ENCODE measurements at places on chromosomes 7 and 10.
A peak's percentile ranks its signal among the peaks of the same experiment; 100 is the strongest.

DNA sequence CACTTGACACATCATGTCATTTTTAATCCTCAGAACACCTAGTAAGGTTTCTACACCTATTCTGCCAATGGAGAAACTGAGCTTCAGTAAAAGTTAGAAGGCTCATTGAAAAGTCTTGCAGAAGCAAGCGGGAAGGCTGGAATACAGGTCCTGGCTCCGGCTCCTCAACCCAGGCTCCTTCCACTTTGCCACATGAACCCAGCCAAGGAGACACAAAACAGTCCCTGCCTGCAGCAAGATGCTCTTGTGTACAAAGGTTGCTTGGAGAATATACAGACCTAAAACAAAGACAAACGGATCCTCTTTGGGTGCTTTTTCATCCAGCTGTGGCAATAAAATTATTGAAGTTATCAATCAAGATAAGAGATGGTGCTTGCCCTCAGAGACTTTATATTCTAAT, 106.8 kb downstream of the SORBS1 start:
- no peak for DNase-seq

GRCh38 chr7:157502701-157503111, 165.9 kb downstream of the DNAJB6 start:
- peak; percentile 70 for DNase-seq

GRCh38 chr10:133087679-133088178, at the start of gene ADGRA1:
ADGRA1 (plus strand) TSS chr10:133087924; CDS start chr10:133088910, 986 bp downstream.
- peak; percentile 17 for DNase-seq

DNA sequence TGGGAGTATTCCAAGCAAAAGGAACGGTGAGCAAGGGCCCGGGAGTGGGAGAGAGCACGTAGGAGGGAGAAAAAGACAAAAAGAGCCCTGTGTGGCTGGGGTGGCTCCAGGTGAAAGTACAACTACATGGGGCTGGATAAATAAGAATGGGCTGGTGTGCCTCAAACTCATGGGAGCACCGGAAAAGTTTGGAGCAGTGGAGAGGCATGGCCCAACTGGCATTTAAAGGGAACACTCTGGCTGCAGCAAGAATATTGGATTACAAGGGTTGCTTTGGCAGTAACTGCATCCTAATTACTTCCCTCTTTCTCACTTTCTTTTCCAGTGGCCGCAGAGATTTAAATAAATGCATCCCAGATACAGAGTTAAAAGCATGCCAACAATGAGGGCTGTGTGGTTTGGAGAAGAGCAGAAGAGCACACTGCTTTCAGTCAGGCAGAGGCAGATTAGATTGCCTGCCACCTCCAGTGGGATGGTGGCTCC, 39.1 kb upstream of the HERPUD2 start:
- no peak for DNase-seq

DNA sequence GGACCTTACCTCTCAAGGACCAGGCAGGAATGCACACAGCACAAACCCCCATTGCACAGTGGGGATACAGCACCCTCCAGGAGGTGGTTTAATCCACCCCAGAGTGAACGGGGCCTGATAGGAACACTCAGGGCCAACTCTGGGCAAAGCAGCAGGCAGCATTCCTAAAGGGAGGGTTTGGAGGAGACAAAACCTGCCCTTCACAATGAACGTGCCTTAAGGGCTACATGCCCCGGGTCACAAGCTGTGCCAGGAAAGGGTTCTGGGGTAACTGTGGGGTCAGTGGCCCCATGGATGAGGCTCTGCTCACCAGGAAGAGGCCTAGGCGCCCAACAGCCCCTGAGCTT, 1.1 kb downstream of the GPRIN2 start:
- peak; percentile 0 for DNase-seq

- DNase-seq = no peak
Measured at GRCh38 chr7:26439521-26440232, 148.0 kb downstream of the SNX10 start.

GRCh38 chr10:132946806-132947546, 4.6 kb upstream of the CFAP46 start:
- no peak for DNase-seq

DNA sequence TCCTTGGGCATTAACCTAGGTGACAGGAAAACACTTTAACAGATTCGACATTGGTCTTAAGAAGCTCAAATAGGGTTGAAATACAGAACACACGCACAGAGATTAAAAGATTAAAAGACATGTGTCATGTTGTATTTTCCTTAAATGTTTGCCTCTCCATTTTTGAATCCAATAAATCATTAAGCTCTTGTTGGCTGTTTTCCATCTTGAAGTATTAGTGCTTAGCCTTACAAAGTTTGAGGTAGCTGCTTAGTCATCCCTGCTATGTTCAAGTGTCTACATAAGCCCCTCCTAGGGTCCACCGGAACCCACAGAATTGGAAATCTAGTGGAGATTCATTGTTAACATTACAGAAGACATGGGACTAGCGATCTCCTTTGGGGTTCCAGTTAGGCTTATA, 12.7 kb upstream of the GJD4 start:
- no peak for DNase-seq

- no peak for DNase-seq
Measured at GRCh38 chr7:94466516-94466915, 43.1 kb upstream of the CASD1 start.

DNA sequence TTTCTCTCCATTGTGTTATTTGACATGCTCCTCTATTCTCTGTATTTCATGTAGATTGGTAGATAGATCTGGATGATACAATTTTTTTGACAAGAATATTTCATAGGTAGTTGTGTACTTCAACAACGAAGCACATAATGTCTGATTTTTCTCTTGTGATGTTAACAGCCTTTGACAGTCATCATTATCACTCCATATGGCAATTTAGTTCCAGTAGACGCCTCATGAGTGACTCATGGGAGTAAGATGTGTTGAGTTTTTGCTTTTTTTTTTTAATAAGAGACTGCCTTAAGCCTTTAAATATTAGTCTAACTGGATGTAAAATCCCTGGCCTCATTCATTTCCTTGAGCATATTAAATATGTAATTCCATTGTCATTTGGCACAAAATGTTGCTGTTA, 123.5 kb upstream of the ZNF32 start:
- DNase-seq = no peak

GRCh38 chr7:7183061-7183837, 905 bp downstream of the C1GALT1 start:
- DNase-seq = peak; percentile 62

GRCh38 chr10:52436664-52437063, 122.6 kb downstream of the DKK1 start:
- DNase-seq = no peak

- DNase-seq = no peak
Measured at GRCh38 chr7:109950821-109951564, 1139.9 kb upstream of the LRRN3 start.

DNA sequence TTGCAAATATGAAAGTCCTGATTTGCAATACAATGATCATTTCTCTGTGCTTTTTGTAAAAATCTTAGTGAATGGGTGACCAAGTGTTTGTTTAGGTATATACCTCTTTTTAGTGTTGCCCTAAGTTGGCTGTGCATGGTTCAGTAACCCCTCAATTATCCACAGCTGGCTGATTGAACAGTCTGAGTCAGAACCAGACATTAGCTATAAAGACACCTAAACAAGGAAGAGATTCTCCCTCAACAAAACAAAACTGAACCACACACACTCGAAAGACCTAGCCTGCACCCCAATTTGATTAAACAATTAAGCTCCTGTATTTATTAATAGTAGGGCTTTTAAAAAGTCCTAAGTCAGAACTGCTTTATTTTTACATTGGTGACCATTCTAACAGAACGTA, 2.8 kb downstream of the RSBN1L start:
- no peak for DNase-seq

GRCh38 chr7:71753956-71754664, 622.2 kb downstream of the GALNT17 start:
- DNase-seq = no peak

DNA sequence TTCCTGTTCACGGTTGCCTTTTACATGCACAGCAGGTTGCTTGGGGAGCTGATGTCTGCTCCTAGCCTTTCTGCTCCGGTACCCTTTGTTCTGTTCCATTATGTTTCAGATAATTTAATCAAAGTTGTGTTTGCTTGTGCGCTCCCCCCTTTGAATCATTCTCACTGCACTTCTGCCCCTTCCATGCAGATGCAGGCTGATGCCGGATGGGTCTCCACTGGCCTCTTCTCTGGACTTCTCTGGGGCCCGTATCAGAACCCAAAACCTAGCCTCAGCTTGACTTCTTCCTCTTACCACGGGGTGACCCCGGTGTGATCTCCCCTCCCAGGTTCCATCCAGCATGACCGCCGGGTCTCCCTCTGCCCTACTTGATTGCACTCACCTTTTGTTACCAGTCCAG, 272.0 kb downstream of the DPP6 start:
- no peak for DNase-seq

GRCh38 chr10:61921143-61921542, 19.6 kb downstream of the ARID5B start:
- no peak for DNase-seq

DNA sequence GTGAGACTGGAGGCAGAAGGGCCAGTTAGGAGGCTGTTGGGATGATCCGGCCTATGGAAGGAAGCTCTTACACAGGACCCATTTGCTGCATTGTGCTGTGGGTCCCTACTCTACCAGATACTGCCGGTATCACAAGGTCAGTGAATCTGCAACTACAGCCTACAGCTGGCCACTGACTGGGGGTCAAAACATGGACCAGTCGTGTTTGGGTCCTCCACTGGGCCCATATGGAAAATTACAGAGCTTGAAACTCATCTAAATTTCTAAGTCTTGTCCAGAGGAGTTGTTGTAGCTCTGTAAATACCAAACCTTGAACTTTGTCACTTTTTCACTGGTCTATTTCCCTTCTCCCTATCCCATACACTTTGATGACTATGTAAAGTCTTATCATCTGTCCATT, 5.6 kb upstream of the NUP205 start:
- DNase-seq = no peak

DNA sequence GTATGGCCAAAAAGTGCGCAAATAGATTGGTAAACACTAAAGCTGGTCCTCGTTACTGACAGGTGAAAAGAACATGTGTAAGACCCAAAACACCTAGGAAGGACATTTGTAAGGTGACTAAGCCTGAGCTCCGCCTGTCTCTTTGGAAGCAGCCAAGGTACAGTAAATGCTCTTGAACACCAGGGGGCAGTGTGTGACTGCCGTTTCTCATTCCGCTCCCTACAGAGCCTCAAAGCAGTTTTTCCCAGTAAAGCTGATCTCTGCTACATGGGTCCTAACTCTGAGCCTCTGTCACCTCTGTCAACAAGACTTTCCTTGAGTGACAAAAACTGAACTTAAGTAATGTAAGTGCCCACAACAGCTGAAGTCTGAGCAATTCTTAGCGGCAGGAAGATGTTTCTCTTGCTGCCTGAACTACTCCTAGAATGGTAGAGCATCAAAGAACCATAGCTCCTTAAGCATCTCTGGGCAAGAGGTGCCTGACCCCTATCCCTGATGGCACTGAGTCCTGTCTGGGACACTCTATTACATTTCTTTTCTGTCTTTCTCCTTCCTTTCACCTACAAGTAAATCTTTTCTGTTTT, 238.0 kb upstream of the INHBA start:
- DNase-seq = peak; percentile 59

GRCh38 chr7:105261689-105262088, 127.0 kb downstream of the SRPK2 start:
- DNase-seq = no peak

GRCh38 chr7:127514499-127514898, 70.9 kb downstream of the GCC1 start:
- DNase-seq = no peak

DNA sequence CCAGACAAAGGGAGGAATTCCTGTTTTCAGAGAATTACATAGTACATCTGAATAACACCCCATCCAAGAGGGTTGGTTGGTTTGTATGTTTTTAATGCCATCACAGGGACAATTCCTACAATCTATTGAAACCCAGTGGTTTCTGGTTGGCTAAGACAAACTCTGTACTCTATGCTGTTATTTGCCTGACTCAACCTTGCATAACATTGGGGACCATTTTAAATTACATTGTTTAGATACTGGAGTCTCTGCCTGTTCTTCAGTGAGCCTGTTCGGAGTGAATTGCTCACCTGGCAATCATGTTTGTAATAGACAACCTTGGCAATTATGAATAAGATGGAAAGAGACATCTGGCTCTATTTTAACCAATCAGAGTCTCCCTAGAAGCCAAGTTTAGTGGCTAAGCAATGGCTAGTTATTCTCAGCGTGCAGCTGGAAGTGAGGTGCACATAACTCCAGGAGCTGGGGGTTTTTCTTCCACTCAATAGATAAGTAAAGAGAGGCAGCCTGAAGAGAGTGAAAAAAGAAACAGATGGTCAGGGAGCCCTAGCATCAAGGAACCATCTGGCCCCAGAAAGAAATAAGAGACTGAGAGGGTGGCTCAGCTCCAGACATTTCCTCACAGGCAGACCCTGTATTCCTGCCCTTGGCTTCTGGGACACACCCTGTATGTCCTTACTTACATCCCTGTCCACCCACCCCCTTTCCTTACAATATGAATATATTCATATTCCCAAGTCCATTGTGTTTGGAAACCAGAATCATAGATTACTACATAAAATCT, 21.2 kb upstream of the SLC35G1 start:
- DNase-seq = no peak

- peak; percentile 35 for DNase-seq
Measured at GRCh38 chr7:130649004-130649790, 19.4 kb downstream of the COPG2 start.

DNA sequence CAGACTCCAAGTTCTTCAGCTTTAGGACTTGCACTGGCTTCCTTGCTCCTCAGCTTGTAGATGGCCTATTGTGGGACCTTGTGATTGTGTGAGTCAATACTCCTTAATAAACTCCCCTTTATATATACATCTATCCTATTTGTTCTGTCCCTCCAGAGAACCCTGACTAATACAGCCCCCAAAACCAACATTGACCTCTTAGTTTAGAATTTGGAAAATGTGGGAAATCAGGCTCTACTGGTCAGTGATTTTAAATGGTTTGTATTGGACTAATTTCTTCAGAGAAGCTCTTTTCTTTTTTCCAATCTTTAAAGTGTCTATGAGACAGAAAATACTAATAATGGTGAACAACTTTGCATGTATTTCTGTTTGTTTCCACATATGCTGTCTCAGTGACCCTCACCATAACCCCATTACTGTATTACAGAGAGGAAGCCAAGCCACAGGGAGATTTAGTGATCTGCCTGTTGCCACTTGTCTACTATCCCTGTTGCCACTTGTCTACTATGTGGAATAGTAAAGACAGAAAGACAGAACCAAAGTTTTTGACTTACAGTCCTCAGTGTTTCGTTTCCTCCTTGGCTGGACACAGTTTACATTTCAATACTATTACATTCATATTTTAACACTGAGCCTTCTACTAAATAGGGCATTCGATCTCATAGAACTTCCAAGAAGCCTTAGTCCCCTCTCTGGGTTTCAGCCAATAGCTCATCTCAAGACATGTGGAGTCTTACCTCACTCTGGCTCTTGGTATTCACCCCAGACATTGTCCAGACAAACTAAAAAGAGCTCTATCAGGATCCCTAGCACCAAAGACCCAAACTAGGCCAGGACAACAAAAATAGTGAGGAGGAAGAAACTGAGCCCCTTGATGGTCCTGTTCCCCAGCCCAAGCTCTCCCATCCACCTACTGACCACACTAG, 121.0 kb downstream of the AKR1D1 start:
- no peak for DNase-seq
